ENCODE measurements at places on chromosomes 11 and 22.
A peak's percentile ranks its signal among the peaks of the same experiment; 100 is the strongest.

DNA sequence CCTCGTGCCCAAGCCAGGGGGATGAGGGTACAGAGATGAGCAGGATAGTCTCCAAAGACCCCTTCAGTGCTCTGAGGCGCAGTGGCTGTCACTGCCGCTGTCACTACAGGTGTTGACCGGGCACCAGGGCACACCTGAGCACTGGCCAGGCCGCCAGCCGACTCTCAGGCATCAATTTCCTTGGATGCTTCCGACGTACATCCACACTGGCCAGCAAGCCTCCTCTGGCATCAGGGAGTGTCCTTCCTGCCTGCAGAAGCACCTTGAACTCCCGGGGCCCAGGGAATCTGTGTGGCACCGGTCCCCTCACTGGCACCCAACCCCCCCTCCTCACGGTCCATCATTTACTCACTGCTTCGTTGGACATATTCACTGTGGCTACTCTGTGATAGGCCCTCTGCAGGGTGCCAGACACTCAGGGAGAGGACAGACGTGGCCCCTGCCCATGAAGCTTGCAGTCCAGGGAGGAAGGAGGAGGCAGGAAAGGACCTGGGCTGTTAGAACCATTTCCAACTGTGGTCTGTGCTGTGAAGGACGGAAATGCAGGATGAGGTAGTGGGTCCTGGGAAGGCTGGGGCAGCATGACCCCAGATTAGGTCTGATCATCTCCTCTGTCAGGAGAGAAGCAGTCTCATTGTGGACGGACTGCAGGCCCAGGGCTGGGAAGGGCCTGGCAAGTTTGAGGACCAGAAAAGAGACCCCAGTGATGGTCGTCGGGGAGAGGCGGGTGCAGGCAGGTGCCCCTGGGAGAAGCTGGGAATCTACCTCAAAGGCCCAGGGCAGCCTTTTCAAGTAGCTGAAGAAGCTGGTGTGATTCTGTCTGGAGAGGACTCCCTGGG, 46.3 kb upstream of the ANO1 start:
- DNase-seq, result no peak

GRCh38 chr11:82754410-82754809, 20.7 kb upstream of the FAM181B start:
- no peak for DNase-seq

GRCh38 chr11:9266132-9266736, 1.1 kb upstream of the DENND5A start:
- no peak for DNase-seq

DNA sequence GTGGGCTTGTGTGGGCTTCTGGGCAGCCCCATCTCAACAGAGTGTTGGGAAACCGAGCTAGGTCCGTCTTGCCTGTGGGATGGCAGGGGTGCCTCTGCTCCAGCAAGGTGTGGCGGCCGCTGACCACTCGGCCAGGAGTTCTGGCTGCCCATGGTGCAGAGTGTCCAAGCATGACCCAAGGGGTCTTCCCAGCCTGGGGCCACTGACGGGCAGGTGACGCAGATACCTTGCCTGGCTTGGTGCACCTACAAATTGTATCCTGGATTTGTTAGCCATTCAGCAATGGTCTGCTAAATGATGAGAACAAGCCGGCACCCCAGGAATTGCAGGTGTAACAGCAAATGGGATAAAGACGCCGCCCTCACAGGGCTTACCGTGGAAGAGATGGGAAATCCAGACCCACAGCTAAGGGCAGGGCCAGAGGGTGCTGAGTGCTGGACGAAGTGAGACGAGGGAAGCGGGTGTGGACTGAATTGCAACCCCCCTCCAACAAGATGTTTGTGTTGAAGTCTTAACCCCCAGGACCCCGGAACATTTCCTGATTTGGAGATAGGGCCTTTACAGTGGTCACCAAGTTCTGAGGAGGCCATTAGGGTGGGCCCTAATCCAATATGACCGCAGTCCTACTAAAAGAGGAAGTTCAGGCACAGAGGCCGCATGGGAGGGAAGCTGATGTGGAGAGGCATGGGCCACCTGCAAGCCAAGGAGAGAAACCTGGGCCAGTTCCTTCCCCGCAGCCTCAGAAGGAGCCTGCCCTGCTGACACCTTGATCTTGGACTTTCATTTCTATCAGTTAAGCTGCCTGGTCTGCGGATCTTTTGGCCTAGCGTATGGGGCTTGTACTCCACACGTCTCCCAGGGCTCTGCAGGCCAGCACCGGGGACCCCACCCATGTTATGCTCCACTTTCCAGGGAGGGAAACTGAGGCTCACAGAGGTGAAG, 45.2 kb upstream of the LINC01488 start:
- DNase-seq, result no peak

- DNase-seq, result peak; percentile 62
These were observed 64.8 kb downstream of the STIM1 start for GRCh38 chr11:3920148-3920852.

DNA sequence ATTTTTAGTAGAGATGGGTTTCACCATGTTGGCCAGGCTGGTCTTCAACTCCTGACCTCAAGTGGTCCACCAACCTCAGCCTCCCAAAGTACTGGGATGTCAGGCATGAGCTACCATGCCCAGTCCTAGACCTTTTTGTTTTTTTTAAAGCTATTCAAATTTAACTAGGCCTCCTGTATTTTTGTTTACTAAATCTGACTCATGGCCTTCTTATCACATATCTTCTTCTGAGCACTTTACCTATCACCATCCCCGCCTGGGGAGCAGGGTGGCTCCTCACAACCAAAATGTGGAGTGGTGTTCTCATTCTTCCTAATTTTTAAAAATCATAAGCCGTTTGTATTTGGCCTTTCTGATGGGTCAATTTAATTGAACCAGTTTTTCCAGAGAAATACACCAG, 92.6 kb downstream of the DBX1 start:
- no peak for DNase-seq

- no peak for DNase-seq
These were observed 91.4 kb upstream of the BIRC3 start for GRCh38 chr11:102225689-102226568.

DNA sequence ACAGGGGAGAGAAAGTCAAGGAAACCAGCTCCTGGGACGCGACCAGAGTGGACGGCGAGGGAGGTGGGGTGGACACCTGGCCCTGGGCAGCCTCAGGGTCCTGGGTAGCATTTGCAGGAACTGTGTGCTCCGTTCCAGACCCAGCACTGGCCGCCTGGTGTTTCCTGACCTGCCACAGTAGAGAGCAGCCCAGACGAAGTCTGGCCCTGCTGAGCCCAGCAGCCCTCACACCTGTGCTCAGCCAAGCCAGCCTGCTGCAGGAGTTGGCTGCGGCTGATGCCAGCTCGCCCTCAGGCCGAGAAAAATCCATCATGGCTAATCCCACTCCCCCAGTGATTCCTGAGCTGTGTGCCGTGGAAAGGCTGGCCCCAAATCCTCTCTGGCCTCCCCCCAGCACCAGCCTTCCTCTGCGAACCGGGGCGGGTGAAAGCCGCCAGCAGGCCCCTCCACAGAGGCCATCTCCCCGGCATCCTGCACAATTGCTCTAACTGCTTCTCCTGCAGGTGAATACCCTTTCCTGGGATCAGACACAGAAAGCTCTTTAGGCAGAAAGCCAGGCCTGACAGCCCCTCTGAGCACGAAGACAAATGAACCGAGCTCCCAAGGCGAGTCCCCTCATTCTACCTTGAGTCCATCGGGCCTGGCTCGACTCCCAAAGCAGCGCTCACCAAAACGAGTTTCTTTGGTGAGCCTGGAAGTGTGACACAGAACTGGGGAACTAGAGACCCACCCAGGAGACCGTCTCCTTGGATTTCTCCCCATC, 88.6 kb downstream of the RTL6 start:
- DNase-seq, result no peak

DNA sequence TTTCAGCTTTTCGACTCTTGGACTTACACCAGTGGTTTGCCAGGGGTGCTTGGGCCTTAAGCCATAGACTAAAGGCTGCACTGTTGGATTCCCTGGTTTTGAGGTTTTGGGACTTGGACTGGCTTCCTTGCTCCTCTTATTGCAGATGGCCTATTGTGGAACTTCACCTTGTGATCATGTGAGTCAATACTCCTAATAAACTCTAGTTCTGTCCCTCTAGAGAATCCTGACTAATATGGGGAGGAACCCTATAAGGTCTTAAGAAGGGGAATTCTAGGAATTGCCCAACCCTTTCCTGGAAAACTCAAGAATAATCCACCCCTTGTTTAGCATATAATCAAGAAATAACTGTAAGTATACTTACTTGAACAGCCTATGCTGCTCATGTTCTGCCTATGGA, 491.8 kb downstream of the TMEM135 start:
- no peak for DNase-seq

GRCh38 chr11:37558619-37559210, 960.7 kb upstream of the RAG2 start:
- no peak for DNase-seq

- no peak for DNase-seq
These were observed 2.1 kb downstream of the LGALS12 start for GRCh38 chr11:63508009-63508408.

DNA sequence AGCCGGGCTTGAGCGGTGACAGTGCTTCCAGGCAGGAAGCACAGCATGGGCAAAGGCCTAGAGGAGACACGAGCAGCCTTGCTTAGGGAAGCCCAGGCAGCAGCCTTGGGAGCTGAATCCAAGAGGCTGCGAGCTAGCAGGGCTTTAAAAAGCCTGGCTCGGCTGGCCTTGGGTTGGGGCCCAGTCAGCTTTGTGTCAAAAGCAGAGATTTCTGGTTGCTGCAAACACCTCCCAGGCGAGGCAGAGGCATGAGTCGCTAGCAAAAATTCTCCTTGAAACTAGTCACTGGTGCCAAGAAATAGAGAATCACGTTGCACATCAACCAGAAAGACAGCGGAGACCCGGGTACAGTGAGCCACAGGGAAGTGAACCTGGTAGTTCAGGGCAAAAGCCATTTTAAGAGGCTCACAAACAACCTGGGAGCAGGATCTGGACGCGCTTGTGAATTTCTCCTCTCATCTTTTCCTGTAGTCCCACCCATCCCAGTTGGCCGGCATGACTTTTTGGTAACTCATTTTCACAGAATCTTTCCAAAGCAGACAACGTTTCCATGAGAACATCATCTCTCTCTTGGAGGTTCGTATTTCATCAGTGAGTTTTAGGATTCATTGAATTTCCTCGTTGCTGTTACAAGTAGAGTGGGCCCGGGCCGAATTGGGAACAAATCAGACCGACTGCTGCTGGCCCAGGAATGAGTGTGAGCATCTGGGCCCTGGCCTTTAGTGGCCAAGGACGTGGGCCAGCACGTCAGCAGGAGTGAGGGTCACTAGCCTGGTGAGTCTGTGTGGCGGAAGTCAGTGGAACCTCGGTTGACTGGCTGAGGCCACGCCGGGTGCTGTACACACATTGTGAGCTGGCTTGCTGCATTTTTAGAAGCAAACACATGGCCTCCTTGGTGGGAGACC, 16.4 kb upstream of the FGF4 start:
- no peak for DNase-seq

- DNase-seq, result no peak
These were observed 17.0 kb upstream of the CDON start for GRCh38 chr11:126079621-126080124.

DNA sequence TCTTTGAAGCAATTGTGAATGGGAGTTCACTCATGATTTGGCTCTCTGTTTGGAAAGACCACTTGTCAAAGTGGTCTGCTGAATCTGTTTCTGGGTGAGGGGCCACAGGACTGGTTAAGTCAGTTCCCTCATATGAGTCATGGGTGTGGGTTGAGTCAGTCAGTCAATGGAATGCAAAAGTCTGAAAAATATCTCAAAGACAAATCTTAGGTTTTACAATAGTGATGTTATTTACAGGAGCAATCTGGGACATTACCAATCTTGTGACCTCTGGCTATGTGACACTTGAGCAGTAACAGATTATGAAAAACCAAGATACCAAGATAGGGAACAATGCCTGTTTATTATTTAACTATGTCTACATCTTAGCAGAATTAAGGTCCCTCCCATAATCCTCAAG, 311.6 kb downstream of the AASDHPPT start:
- no peak for DNase-seq

DNA sequence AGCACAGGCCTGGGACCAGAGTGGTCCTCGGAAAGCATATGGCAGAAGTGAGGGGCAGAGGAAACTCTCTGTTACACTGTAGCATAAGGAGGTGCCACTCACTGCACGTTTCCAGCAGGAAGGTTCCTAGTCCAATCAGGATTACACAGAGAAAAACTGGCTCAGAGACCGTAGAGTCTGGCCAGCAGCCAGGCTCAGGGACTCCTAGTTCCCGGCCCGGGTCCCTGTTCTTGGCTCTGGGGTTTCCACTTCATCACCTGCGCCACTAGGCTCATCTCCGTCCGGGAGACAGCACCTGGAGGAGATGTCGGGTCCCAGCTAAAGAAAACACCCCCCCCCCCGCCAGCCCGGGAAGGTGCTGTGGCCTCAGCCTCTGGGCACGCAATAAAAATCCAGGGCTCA, 1.1 kb downstream of the TTLL12 start:
- no peak for DNase-seq

GRCh38 chr11:69971741-69972140, 106.4 kb upstream of the ANO1 start:
- no peak for DNase-seq

DNA sequence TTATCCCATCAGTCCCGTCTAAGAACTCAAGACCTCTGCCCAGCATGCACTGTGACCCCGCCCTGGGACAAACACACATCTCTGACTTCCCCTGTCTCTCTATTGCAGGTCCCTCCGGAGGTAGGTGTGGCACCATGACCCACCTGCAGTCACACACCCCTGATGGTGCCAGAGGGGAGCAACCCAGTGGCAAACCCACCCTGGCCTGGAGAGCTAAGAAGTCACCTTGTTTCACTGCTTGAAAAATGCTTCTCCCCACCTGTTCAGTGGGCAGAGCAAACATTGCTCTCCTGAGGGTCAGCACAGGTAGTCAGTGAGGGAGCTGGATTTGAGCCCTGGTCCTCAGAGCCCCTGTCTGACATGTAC, 23.9 kb downstream of the CAPN1 start:
- no peak for DNase-seq

- DNase-seq, result no peak
These were observed 11.5 kb upstream of the GRK2 start for GRCh38 chr11:67254798-67255197.

- no peak for DNase-seq
These were observed 64.6 kb upstream of the LMO1 start for GRCh38 chr11:8328231-8328794.

DNA sequence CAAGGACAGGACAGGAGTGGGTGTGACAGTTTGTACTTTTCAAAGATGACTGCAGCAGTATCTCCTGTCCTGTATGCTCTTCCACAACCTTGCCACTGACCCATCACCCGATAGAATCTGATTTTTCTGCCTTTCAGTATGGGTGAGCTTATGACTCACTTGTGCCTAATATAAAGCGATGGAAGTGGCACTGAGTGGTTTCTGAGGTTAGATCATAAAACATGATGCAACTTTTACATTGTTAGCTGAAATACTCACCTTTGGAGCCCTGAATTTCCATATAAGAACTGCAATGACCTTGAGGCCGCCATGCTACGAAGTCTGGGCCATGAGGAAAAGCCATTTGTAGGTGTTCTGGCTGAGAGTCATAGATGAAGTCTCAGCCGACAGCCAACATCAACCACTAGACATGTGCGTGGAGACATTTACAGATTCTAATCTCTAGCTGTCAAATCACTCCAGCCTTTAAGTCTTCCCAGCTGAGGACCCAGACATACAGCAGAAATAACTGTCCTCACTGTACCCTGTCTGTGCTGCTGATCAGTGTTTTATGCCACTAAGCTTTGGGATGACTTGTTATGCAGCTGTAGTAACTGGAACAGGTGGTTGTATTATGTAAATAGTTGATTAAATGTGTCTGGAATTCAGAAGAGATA, 105.9 kb upstream of the ARHGAP20 start:
- DNase-seq, result no peak

Data from effector memory CD8-positive, alpha-beta T cell (primary cell).